Nephron progenitor cell (in vitro differentiated cells): ENCODE measurements at places on chromosomes 3 and 15.

DNA sequence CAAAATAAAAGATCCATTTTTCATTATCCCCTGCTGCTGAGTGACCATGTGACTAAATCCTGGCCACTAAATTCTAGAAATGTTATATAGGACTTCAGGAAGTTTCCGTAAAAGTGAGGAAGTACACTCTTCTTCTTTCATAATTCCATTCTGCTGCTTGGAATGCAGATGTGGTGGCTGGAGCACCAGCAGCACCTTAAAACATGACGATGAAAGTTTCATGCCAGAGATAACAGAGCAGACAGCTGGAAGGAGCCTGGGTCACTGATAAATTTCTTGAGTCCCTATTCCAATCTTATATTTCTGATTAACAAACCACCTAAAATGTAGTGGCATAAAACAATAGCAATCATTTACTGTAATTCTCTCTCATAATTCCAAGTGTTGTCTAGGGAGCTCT lies 238.7 kb downstream of the TBL1XR1 start:
- DNase-seq = no peak

DNA sequence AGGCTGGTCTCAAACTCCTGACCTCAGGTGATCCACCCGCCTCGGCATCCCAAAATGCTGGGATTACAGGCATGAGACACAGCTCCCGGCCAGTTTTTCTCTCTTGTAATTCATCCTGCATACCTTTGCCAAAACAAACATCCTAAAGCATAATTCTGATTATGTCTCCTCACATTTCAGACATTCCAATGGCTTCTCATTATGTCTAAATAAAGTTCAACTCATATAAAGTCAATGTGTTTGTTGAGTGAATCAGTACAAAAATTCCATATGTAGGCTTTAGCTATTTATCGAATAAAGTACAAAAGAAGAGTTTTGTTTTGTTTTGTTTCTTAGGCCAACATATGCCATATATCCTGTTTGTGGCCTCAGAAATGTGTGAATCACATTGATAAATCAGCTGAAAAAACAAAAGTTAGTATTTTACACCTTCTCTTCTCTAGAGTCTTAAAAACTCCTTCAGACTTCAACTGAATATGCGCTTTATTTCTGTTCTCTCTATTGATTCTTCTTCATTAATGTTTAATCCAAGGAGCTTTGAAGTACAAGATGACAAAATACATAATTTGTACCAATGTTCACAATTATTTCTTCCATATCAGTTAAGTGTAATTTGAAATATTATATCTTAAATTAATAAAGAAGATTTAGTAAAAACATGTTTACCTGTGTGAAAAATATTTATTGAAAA lies 165.8 kb downstream of the MECOM start:
- DNase-seq = no peak

- DNase-seq = no peak
These were observed 29.5 kb downstream of the CLEC3B start for GRCh38 chr3:45055411-45056143.

DNA sequence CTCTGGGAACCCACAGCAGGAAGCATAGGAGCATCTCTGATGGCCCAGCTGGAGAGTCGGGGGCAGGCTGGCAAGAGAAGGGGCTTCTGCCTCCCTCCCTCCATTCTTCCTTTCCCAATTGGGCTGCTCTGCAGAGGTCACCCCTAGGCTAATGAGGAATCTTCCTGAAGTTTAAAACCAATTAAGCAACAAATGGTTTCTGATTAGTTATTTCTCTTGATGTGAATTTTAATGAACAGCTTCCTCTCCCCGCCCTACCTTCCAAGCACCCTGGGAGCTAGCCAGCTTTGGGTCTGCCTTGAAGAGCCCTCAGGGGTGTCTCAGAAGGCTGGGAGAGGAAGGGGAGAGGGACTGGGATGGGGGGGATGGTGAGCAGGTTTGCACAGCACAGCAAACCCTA lies 24.6 kb upstream of the HCN4 start:
- DNase-seq = no peak

GRCh38 chr3:178522200-178523052 lies 13.8 kb upstream of the KCNMB2 start:
- no peak for DNase-seq

DNA sequence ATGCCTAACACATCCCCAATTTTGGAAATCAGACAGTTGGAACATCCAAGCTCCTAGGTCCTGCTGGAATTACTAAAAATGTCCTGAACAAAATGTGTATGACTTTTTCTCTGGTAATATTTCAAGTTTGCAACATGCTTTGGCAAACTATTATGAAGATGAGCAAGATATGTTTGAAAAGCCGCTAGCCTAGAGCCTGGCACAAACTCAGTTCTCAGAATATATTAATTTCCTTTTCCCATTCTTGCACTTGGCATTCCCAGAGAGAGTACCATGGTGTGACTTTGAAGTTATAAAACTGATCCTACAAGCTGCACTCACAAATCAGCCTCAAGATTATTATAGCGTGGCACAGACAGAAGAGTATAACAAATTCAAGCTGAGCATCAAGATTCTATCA lies 1031.1 kb downstream of the NTRK3 start:
- no peak for DNase-seq

DNA sequence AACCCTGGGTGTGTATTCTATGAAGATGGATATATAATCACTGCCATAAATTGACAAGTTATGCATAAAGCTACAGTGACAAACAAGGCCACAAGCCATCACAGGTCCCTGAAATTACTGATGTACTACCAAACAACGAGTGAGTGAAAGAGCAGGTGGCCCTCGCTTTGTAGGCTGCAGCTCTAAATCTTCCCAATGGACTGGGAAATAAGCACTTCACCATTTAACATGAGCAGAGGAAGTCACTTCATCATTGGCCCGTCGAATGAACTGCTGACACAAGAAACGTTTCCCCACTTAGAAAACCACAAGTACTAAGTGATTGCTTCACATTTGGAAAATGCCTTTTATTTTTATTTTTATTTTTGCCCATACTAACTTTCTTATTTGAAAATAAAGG lies 218.0 kb downstream of the ZNF385D start:
- DNase-seq = no peak

- DNase-seq = no peak
These were observed 37.8 kb downstream of the CCNL1 start for GRCh38 chr3:157122116-157122515.

DNA sequence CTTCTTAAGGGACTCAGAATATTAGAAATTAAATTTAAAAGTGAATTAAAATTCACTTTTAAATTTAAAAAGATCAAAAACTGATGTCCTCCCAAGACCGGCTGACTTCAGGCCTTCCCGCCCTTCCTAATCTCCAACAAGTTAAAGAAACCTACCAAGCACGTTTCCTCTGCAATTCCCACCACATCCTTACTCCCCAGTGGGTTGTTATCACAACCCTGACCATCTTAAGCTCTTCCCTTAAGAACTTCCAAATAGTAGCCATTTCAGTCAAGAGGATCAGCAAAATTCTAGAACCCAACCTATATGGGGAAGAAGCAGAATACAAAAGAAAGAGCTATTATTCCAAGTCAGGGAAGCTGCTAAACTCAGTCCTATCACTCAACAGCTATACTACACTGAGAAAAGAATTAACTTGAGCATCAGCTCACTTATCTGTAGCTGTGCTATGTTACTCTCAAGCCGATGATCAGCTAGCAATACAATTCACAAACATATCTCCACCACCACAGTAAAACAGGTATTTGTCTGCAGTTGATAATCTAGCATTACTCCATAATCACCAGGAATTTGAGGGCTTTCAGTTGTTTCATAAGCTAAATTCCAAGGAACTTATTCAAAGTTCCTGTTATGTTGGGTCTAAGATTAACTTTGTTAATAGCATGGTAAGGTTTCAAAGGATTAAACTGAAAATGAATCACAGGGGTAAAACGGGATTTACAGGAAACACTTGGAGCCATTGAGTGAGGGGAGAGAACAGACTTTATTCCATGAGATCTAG lies 14.3 kb downstream of the ABCC5 start:
- DNase-seq = no peak

DNA sequence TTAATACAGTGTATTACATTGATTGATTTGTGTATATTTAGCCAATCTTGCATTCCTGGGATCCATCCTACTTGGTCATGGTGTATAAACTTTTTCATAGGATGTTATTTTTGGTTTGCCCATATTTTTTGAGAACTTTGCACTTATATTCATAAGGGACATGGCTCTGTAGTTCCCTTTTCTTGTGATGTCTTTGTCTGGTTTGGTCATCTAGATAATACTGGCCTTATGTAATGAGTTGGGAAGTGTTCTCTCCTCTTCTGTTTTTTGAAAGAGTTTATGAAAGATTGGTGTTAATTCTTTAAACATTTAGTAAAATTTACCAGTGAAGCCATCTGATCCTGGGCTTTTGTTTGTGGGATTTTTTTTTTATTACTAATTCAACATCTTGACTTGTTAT lies 9.6 kb downstream of the CHST13 start:
- no peak for DNase-seq

DNA sequence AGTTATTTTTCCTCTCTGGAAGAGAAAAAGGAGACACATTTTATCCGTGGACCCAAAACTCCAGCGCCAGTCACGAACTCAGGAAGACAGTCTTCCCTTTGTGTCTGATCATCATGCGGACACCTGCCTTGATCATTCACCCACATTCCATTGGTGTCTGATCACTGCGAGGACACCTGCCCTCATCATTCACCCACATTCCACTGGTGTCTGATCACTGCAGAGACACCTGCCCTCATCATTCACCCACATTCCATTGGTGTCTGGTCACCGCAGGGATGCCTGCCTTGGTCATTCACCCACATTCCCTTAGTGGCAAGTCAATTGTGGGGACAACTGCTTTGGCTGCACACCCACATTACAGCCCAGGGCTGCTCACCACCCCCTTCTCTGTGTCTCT lies 148.9 kb downstream of the ROBO1 start:
- DNase-seq = no peak

GRCh38 chr15:42121021-42121420 lies 26.7 kb upstream of the PLA2G4D start:
- DNase-seq = no peak
